ENCODE measurements at places on chromosomes 2 and 18.

- DNase-seq = no peak
Measured at GRCh38 chr18:23182606-23183005, 47.3 kb downstream of the CABLES1 start.

DNA sequence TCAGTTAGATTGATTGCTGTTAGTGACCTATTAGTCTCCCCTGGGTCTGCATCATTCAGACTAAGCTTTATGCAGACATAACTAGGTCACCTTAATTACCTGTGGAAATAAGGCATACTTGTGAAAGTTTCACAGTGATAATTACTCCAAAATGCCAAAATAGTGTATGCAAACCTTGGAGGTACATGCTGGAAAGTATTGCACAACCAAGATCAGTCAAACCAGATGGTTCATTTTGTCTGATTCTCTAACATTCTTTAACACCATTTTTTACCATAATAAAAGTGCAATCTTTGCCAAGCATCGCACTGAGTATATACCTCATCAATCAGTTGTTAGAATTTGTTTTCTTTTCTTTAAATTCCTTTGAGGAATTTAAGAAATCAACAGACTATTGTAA, 186.3 kb upstream of the TMEFF2 start:
- no peak for DNase-seq

DNA sequence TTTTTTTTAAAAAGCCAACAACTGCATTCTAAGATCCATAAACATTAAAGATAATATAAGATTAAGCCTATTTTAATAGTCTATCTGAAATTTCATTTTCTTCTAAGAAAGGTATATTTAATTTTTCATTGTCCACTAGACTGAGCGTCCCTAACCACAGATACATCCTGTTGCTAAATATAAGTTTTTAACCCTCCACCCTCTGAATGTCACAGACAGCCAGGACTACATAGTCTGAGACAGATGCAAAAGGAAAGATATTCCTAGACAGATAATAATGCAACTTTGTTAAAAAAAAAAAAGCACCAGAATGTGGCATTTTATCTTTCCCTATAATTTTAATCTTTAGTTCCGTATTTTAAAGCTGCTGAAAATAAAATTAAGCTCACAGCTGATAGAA, 114.6 kb downstream of the ZEB2 start:
- DNase-seq = no peak

DNA sequence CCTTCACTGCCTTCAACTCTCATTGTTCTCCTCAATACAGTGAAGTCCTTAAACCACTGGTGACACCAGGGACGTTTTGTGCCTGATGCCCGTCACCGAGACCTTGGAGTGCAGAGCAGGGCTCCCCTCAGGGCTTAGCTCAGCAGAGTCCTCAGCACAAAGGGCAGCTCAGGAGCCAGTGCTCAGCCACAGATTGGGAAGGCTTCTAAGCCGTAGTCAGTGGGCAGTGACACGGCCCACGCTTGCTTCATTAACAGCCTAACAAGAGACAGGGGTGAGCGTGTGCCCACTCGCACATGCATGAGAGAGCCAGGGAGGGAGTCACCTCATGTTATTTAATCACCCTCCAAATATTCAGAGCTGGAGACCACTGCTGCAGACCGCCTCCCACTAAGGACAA, 137.5 kb downstream of the SH3RF3 start:
- DNase-seq = no peak

- no peak for DNase-seq
Measured at GRCh38 chr2:101041413-101041812, 39.3 kb downstream of the RPL31 start.

DNA sequence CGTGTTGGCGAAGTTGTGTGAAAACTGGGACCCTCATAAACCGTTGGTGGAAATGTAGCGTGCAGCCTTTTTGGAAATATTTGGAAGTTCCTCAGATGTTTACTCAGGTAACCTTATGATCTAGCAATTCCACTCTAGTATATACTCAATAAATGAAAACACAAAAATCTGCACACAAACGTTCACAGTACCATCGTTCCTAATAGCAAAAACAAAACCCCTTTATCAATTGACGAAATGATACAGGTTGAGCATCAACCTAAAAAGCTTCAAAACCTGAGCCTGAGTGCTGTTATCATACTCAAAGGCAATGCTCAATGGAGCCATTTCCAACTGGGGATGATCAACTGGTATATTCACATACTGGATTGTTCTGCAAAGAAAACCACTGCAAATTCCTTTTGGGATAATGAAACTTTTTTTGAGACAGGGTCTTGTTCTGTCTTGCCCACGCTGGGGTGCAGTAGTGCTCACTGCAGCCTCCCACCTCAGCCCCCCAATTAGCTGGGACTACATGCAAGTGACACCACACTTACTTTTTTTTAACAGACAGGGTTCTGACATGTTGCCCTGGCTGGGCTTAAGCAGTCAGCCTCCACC, 777 bp upstream of the C18orf32 start:
- no peak for DNase-seq

DNA sequence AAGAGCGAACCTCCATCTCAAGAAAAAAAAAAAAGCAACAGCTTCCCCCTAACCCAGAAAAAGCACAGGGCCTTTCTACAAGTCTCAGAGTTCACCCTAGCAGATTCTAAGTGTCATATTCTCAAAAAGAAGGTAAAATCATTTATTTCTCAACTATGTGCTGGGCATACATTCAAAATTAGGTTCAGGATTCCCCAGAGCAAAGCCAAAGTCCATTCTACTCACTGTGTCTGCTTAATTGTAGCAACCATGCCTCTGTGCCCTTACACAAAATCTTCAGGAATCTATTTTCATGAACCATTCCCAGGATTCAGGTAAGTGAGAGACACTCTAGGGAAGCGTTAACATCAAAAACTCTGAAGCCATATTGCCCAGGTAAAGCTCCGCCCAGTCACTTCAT, 40.0 kb downstream of the CPO start:
- no peak for DNase-seq

GRCh38 chr2:128442053-128442751, 123.5 kb upstream of the HS6ST1 start:
- DNase-seq = no peak

- peak; percentile 23 for DNase-seq
Measured at GRCh38 chr2:231642631-231643494, 50.2 kb downstream of the TEX44 start.
